ENCODE measurements at places on chromosomes 2 and 18.
A peak's percentile ranks its signal among the peaks of the same experiment; 100 is the strongest.

DNA sequence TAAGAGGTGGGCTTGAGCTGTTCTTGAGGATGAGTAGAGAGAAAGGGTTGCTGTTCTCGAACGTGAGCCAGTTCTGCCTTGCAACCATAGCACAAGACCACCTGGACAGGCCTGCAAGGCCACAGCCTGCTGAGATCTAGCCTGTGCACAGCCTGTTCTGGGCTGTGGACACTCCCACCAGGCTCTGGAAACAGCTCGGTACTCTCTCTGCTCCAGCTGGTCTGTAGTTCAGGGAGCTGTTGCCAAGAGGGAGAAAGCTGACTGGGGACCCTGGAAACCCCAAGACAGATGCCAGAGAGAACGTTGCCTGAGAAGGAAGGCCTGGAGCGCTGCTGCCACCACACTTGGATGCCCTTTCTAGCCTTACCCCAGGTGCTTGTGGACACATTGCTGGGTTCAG, 69.8 kb downstream of the CTIF start:
- DNase-seq: no peak

DNA sequence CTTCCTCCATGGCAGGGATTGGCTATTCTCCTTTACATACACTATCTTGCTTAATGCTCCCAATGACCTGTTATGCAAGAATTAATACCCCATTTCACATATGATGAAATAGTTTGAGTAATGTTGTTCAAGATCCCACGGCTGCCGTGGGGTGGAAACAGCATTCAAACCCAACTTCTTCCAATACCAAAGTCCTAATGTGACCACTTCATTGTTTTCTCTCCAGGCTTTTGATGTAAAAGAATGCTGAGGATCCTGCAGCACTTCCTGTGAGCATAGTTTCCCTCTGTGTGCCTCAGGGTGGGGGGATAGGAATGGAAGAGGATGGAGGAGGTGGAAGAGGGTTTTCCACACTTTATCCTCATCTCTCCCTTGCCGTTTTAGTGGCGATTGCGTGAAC, 199.4 kb downstream of the IRS1 start:
- no peak for DNase-seq

- no peak for DNase-seq
Measured at GRCh38 chr18:79736230-79736629, 56.6 kb downstream of the CTDP1 start.

DNA sequence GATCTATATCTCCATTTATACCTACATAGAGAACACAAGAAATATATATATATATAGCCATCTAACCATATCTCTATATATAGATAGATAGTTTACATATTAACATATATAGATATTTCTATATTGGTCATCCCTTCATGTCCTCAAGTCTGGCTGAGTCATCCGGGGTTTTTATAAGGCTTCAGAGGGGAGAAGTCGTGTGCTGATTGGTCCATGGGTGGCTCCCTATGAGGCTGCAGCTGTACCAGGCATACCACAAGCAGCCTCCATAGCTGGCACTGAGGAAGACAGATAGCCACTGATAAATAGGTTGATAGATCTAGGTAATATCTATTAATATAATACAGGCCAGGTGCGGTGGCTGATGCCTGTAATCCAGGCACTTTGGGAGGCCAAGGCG, 618.3 kb upstream of the SETBP1 start:
- no peak for DNase-seq

DNA sequence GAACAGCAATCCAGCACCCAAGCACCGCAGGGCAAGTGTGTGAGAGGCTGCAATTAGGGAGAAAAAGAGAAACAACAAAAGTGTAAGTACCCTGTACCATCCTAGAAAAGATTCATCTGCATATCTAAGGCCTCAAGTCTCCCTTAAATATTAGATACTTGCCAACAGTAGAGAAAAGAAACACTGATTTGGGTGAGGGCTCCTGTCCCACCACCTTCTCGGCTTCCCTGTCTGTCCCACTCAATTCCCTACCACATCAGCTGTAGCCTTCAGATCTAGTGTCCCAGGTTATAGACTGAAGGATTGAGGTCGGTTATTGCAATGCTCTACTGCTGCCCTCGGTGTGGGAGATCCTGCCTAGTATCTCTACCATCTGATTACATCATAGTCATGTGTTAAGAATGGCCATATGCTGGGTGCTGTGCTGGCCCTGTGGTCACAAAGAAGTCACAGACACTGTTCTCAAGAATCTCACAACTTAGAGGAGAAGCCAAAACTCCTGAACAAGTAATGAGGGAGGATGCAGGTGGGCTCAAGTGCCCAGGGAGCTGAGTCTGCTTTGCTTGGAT, 2.5 kb downstream of the RAX start:
- no peak for DNase-seq

DNA sequence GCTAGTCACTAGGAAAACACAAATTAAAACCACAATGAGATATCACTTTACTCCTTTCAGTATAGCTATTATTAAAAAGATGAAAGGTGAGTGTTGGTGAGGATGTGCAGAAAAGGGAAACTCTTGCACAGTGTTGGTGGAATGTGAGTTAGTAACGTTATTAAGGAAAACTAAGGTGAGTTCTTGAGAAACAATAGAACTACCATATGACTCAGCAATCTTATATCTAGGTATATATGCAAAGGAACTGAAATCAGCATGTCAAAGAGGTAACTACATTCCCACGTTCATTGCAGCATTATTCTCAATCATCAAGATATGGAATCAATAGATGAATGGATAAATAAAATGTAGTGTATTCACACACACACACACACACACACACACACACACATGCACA, 117.3 kb upstream of the HNMT start:
- DNase-seq: no peak

- no peak for DNase-seq
Measured at GRCh38 chr18:13548966-13549879, 177.1 kb downstream of the FAM210A start.

GRCh38 chr2:86186431-86186830, 8.8 kb downstream of the IMMT start:
- DNase-seq: no peak

GRCh38 chr2:228507231-228507824, 325.8 kb upstream of the SPHKAP start:
- DNase-seq: no peak

DNA sequence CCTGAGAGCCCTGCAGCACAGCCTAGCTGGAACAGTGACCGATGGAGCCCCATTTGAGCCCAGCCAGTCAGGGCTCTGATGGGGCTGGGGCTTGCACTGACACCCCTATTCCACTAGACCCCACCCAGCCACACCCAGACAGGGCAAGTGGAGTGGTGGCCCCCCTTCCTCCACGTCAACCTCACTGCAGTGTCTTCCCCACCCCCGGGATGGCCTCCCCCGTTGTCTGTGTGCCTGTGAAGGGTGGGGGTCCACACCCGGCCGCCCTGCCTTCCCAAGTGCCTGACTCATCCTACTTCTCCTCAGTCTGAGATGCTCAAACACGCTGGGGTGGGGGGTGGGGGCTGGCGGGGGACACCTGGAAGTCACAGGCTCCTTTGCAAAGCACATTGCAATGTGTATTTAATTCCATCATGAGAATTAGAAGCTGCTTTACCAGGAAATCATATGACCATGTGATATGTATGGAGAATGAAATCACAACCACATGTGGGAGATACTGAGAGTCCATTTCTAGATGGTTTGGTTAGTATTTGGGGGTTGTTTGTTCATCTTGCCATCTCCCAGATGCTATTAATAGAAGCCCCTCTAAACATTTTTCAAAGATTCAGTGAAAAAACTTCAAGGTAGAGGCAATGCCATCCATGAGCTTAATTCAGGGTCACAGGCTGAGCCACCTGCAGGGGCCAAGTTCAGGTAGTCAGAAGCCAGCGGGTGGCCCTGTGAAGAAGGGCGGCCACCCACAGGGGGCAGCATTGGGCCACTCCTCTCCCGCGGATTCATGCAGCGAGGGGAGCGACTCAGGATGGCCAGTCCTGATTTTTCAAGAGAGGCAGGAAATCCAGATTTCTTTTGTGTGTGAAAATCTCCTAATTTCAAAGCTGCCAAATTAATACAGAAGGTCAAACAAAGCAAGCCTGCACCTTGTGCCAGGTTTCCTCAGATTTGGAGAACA, 22.7 kb upstream of the GMPPA start:
- DNase-seq: peak; percentile 59

DNA sequence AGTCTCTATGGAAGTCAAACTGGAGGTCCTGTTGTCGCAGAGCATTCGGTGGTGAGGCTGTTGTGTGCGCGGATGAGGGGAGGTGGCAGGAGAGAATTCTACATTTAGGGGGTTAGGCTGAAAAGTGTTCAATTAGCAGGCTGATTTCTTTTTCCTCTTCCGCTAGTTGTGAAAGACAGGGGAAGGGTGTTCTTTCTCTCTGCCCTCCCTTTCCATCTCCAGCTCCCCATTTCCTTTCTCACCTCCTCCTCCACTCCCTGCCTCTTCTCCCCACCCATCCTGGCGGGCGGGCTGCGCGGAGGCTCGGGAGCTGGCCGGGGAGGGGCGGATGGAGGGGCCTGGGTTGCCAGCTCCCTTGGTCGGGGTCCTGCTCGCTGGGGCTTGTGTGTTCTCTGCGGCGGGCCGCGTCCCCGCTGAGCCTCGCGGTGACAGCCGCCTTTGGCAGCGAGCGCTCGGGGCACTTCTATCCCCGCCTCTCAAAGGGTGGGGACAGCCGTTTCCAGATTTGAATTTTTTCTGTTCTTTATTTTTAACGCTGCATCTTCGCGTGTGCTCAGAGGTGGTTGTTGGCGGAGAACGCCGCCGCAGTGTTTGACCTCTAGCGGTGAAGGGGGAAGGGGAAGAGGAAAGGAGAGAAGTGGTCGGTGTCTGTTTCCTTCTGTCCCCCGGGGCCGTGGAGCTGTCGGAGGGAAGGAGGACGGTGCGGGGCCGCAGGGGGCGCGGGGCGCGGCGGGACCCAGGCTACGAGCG, 3.6 kb downstream of the SOX11 start:
- no peak for DNase-seq

DNA sequence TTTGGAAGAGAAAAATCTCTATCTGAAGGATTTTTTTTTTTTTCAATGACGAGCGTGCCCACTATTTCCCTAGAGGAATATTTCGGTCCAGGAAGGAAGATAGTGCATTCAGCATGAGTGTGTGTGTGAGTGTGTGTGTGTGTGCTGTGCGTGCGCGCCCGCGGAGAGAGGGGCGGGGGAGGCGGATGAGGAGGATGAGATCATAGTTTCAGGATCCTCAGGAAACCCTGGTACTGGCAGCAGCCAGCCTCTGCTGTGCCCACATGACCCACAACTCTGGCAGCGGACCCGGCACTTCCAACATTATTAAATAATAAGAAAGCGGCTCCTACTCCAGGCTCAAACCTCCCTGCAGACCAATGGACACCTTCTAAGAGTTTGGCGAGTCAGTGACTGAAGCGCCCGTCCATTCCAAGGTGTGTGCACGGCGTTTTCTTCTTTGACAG, 217.0 kb upstream of the DTNA start:
- DNase-seq: no peak

DNA sequence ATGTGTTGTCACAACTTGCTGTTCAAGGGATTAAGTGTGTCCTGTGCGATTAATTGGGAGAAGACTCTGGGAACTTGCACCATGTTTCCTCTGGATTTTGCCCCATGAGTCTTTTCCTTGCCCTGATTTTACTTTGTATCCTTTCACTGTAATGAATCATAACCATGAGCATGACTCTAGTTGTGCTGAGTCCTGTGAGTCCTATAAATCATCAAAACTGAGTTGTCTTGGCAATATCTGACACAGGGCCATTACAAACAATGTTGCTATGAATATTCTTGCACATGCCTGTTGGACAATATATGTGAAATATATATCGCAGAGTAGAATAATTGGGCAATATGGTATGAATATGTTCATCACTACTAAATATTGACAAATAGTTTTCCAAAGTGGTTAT, 56.5 kb upstream of the COL5A2 start:
- no peak for DNase-seq

DNA sequence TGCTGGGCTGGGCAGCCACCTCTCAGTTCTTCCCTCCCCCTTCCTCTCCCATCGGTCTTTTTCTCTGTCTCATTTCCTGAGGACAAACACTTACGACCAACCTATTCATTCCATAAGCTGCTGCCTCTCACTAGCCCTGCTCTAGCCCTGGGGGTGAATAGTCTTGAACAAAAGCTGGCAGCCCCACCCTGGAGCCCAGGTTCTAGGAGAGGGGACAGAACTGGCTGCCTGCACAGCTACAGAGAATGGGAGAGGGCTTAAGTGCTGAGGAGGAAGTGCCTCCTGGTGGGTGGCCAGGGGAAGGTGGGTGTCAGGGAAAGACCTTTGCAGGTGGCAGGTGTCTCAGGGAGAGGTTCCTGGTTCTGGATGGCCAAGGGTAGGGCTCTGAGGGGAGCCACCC, 22.8 kb downstream of the ANO7 start:
- no peak for DNase-seq

- no peak for DNase-seq
Measured at GRCh38 chr2:45450634-45451033, 160.4 kb downstream of the SRBD1 start.

DNA sequence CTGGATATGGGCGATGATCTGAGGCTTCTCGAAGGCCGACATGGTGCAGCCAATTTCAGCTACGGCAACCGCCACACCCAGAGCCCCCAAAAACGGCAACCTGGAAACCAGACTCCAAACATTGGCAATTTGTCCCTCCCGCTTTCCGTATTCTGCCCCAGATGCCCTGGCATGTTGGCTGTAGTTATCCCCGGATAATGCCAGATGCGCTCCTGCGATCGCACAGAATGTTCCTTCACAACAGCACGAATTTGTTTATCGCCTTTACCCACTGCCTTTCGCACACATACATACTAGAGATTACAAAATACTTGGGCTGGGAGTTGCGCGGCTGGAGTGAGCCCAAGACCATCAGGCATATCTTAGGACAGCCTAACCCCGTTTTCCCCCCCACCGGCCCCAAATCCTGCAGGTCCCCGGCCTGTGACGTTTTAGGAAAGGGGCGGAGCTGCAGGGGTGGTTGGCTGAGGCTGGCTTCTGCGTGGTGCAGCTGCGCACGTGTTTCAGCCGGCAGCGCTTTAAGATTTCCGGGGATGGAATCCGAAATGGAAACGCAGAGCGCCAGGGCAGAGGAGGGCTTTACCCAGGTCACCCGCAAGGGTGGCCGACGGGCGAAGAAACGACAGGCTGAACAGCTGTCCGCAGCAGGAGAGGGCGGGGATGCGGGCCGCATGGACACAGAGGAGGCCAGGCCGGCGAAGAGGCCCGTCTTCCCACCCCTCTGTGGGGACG, at the start of gene PNO1:
Gene PNO1 (plus strand): TSS at position 487 of the 732 bp plus-strand sequence. CDS start 47 bp downstream, at position 534.
- peak; percentile 97 for DNase-seq

- DNase-seq: no peak
Measured at GRCh38 chr2:101985101-101985792, 6.5 kb upstream of the IL1R2 start.

Data from activated CD4-positive, alpha-beta T cell treated with anti-CD3 and anti-CD28 coated beads, Interleukin-2, amount 50 U/mL, for 1 hour (primary cell).